ENCODE measurements at places on chromosomes 3 and 15.
A peak's percentile ranks its signal among the peaks of the same experiment; 100 is the strongest.

DNA sequence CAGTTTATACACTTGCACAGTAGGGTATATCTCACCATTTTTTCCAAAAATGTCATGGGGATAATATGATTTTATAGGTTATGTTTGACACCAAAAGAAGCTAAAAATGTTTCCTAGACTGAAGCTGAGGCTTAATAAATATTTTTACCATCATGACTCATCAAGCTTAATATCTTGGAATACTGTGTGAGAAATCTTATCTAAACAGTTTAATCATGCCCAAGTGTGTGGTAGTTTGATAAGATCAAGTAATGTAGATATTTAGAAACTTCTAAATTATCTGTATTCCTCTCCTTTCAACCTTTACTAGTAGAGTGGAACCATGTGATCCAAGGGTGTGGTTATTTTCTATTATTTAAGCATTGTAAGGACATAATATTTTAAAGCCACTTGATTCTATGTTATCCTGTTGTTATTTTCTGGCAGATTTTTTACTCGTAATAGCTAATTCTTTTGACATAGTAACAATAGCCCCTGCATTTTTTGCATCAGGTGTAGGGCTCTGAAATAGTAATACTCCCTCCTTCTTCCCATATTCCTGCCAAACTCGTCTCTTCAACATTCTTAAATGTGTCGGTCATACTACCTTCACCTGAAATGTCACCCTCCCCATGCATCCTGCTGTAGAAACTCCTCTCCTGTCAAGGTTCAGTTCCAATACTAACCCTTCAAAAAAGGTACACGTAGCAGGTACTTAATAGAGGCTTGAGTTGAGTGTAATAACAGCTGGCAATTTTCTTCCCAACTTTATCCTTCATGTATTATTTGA is 729.6 kb downstream of the NLGN1 start:
- no peak for DNase-seq

DNA sequence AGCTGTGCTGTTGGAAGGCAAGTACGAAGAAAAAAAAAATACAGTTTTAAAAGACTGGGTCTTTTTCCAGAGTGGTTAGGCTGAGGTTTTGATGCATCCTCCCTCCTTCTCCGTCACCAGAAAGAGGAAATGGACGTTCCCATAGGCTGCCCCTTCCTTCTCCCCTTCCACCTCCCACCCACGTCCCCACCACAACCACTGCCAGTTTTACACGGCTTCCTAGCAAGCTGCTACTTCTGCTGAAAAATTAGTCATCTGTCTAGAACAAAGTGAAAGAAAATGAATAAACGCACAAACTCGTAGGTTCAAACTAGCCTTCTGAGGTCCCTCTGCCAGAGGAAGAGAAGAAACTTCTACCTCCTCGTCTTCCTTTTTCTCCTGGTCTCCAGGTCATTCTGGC is 71.6 kb upstream of the RPL35A start:
- no peak for DNase-seq

- DNase-seq: no peak
Observed at GRCh38 chr15:29003191-29003839, 117.5 kb downstream of the APBA2 start.

DNA sequence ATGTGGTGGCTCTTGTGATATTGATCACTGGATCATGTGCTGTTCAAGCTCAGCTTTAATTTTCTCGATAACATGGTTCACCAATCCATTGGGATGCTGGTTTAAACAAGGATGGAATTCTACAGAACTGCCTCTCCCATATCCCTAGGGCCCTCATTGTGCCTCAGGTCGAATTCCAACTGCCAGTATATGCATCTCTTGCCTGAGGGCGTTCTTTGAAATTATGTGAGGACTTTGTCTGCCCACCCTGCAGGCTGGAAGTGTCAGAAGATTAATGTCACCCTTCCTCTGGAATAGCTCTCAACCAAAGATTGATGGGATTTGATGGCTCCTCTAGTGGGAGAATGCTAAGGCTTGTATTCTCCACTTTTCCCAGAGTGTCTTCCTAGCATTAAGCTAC is 175.6 kb upstream of the GALNT15 start:
- DNase-seq: no peak

- peak; percentile 90 for DNase-seq
Observed at GRCh38 chr3:39177708-39178332, 14.6 kb downstream of the XIRP1 start.

DNA sequence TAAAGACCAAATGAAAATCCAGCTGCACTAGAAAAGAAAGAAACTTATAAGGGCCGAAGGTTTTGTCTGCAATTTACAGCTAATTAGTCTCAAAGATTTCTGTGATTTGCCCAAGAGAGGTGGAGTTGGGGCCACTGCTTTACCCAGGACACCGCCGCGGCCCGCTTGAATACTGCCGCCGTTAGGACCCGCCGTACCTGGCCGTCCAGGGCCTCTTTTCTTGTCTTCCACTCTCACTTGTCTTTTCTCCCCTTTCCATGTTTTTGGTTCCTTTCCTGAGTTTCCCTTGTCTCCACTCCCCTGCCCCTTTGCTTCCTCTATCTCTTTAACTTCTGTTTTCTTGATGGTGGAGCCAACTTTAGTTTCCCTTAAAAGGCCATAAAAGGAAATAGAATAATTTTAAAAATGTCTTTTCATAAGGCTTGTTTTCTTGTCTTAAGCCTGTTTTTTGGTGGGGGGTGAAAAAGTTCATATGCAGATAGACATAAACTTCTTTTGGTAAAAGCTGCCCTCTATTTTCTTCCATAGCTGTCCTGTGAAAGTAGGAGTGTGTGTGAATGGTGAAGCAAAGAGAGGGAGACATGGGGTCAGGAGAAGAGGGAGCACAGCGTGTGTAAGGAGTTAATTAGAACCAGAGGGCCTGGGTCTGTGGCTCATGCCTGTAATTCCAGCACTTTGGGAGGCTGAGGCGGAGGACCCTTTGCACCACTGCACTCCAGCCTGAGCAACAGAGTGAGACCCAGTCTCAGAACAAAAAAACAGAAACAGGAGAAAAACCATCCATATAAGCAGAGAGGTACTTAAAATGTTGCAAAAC is 16.0 kb upstream of the CCNL1 start:
- DNase-seq: peak; percentile 35

DNA sequence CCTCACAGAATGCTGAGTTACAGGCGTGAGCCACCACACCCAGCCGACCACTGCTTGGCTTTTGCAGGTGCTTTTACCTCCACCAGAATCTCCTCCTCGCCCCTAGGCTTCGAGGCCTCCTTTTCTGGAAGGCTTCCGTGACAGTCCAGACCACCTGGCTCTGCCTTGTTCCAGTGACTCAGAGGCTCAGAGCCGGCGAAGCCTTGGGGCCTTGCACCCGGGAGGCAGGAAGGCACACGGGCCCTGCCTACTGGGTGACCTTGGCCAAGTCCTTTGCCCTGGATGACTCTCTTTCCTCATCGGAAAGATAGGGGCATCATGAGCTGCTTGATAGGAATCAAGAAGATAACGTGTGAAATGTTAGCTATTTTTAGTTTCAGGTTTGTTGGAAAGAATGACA is 31.3 kb upstream of the FURIN start:
- no peak for DNase-seq

- DNase-seq: no peak
Observed at GRCh38 chr15:70532531-70533186, 230.7 kb downstream of the UACA start.

- DNase-seq: no peak
Observed at GRCh38 chr15:33296856-33297255, 13.9 kb upstream of the RYR3 start.

- DNase-seq: no peak
Observed at GRCh38 chr15:52737720-52738119, 52.4 kb downstream of the ONECUT1 start.

DNA sequence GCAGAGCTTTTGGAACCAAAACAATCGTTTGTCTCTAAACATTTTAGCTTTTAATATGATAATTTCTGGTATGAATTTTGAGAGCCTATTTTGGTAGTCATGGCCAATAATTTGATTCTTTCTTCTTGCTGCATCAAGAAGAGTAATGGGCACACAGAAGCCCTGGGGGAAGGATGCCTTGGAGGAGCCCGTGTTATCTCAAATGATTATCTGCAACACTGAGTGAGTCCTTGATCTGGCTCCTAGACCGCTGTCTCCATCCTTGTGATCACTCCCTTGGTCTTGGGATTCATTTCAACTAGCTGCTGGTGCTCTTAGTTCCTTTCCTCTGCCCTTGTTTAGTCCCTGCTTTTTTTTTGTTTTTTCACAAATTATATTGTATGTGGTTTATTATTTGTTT is 77.9 kb upstream of the CCNL1 start:
- DNase-seq: no peak

GRCh38 chr3:40631341-40631995 is 106.7 kb downstream of the ZNF621 start:
- no peak for DNase-seq

DNA sequence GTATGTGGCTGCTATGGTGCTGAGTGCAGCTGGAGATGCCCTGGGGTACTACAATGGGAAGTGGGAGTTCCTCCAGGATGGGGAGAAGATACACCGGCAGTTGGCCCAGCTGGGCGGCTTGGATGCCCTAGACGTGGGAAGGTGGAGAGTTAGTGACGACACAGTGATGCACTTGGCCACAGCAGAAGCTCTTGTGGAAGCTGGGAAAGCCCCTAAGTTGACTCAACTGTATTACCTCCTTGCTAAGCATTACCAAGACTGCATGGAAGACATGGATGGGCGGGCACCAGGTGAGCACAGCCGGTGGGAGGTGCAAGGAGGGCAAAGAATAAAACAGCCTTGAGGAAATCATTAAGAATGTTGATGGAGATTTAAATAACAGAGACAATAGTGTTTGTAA is 2.9 kb downstream of the ADPRH start:
- DNase-seq: no peak

- no peak for DNase-seq
Observed at GRCh38 chr15:56957812-56958406, 39.5 kb downstream of the TCF12 start.

DNA sequence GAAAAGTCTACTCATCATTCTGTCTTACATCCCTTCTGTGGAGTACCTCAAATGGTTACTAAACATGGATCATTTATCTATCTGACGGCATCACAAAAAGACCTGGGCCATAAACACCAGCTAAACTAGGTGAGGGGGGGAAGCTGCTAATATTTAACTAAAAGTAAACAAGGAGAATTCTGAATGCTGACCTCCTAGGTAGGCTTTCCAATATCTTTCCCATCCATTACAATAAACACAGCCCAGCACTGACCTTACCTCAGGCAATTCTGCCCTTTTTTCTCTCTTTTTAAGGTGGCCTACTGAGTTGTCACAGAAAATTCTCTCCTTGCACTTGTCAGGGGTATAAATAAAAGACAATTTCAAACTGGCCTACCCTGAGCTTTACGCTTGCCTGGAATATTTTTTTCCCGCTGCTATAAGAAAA is 33.1 kb downstream of the USF3 start:
- no peak for DNase-seq

DNA sequence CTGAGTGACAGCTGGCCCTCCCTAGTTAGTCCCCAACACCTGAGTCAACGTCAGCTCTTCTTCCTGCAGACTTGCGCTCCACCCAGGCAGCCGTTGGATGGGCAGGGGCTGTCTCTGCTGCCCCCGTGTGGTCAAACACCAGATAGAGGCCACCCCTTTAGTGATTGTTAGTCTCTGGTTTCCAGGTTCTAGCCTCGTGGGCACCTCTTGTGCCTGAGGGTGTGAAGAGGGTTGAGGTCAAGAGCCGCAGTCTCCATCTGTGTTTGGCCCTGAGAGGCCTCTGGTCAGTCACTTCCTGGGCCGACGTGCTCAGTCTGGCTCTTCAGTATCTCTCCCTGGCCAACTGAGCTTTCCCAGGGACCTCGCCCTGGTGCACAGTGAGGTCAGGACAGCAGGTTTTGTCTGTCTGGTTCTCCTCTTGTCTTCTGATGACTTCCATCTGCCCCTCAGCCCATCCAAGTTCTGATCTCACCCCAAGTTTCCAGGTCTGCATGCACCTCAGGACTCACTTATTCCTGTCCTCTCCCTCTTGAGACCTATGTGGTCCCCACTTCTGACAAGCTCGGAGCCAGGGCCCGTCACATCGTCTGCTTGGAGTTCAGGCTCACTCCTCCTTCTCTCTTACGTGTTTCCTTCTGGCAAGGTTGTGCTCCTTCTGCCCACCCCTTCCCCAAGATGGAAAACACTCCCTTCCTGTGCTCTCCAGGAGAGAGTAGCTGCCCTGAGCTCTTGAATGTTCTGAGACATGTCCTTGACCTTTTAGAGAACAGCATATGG is 20.9 kb downstream of the CD276 start:
- no peak for DNase-seq

DNA sequence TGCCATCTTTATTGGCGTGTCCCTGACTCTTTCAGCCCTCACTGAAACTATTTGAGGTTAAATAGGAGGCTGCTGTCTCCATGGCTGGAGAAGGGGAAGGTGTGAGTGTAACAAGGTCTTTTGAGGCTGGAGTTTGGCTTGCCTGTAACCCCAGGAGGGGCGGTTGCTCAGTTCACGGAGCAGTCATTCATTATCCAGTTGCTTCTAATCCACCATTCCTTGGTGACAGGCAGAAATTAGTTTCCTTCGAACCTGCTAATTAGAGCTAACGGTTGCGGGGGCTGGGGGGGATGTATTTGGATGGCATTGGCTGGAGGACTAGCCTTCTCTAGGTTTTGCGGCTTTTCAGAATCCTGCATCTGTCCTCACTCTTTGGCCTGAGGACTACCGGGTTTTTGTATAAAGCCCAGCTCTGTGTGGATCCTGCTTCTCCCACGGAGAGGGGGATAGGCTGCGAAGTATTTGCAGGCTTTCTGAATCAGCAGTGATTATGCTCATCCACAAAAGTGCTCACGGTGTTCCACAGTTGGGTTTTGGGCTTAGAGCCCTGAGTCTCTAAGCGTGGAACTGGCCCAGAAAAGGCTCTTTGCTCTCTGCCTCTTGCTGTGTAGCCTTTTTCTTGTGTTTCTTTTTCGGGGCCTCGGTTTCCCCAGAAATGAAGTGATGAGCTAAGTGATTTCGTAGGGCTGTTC is 18.6 kb downstream of the FGD5 start:
- no peak for DNase-seq

DNA sequence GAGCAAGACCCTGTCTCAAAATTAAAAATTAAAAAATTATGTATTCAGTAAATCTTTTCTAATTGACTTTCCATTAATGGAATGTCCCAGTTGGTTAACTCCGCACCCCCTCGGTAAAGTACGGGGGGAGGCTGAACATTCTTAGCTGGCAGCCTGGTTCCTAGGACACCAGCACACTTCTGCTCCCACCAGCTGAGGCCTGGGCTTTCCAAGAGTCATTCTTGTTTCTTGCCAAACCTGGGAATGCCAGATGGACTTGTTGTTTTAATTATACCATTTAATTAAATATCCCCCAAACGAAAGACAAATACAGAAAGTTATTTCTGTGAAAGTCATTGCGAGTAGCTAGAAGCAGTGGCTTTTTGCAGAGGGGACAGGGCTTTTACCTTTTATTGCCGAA is 179.4 kb downstream of the VGLL4 start:
- DNase-seq: no peak

DNA sequence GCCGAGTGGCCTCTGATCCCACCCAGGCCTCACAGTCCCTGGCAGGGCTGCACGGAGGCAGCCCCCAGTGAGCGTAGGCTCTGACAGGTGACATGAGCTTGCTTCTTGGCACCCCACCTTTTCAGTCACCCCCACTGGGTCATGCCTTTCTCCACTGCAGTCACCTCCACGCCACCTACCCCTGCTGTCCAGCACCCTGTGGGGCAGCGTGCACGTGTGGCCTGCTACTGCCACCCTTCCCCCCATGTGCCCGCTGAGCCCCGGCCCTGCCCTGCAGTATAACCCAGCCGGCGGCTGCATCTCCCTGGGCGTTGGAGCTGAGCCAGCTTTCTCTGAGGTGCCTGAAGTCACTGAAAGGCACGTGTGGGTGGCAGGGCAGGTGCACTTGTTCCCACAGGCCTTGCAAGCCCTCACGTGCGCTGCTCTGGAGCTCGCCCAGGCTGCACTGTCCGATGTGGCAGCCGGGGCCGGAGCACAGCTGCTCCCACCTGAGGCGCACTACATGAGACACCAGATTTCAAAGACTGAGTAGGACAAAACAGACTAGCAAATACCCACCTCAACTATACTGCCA is 65.6 kb downstream of the NIPA2 start:
- DNase-seq: no peak

Data from left kidney (tissue), 8 donors.